Mesenteric fat pad (tissue), 1 donor: ENCODE measurements at places on chromosomes 6 and 20. TPM values are rescaled to one million over a fixed set of nuclear protein-coding genes. Genes with fewer than 3 reads are reported as not detected.

Gene SGK1
- 265 TPM for total RNA-seq

Gene PRSS35
- total RNA-seq = 0.26 TPM

- DNase-seq = no peak
These were observed 128.7 kb upstream of the ECI2 start for GRCh38 chr6:4264081-4264480.

DNA sequence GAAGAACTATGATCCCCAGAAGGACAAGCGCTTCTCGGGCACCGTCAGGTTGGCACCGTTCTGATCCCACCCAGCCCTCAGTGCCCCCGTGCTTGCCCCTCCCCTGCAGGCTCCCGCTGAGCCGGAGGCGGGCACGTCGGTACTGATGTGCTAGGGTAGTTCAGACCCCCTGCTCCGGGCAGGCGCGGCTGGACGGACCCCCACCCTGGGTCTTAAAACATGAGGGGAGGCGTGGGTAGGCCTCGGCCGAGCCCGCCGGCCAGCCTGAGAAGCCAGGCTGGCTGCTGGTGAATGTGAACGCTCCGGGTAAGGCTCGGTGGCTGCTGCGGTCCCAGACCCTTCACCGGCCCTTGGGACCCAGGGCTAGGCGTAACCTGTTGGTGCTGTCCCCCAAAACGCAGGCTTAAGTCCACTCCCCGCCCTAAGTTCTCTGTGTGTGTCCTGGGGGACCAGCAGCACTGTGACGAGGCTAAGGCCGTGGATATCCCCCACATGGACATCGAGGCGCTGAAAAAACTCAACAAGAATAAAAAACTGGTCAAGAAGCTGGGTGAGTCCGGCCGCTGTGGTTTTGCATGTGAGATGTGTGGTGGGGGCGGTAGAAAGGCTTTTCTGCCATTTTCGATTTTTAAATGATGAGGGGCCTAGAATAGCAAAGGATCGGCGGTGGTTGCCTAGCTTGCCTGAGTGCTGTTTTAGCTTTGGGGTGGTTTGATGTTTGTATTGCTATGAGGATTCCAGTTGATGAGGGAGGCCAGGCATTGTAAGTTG, 964 bp downstream of the RPL10A start:
- DNase-seq = no peak

Gene PRND
- total RNA-seq = not detected

DNA sequence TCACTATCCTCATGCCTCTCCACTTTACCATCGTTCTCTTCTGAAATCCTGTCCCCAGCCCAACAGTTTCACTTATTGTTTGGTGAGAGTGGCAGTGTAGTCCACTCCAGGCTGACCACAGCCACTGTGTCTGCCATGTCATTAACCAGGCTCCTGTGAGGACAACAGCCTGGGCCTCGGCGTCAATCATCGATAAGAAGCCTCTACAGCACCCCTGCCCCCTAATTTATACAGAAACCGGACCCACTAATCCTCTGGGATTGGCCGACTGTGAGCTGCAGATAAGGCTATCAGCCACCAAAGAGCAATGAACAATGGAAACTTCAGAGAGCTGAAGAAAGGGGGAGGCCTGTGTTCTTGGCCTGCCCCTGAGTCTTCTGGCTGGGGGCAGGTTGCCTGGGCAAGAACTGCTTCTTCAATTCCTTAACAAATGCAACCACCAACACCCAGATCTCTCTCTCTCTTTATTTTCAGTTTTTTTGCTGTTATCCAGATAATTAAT, 3.4 kb downstream of the EGFL8 start:
- DNase-seq = no peak

GRCh38 chr20:47453167-47453782, 48.4 kb upstream of the NCOA3 start:
- no peak for DNase-seq

Gene FHL5
- 16.6 TPM for total RNA-seq

DNA sequence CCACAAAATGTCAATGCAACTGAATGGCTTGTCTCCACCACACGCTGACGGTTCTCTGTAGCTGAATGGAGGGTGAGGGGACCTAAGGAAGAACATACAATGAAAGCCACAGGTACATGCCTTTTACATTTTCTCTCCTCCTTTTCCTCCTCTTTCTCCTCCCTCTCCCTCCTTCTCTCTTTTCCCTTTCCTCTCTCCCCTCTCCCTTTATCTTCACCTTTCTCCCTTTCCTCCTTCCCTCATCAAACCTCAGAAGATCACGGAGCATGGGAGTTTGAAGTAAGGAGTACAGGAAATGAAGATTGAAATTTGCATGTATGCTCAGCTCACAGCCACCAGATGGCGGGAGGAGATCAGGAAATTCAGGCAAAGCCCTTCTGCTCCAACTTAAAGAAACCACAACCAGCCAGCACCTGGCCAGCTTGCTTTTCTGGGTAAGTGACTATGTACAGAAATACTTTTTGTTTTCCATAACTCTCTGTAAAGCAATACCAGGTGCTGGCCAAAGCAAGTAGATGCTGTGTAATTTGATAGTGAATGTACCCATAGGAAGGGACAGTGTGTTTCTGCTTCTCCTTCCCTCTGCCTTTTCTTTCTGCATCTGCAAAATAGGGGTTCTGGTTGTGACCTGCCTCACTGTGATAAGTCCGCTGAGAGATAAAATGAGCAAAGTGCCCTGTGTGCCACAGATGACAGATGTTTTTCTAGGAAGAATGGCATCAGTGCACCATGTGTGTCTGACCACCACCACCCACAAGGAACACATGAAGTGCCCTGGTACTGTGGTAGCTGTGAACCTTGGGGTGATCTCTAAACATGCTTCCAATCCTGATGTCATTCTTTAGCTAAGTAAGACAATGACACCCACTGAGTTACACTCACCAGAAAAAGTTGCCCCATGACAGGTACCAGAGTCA, 18.6 kb upstream of the FOXO3 start:
- no peak for DNase-seq

DNA sequence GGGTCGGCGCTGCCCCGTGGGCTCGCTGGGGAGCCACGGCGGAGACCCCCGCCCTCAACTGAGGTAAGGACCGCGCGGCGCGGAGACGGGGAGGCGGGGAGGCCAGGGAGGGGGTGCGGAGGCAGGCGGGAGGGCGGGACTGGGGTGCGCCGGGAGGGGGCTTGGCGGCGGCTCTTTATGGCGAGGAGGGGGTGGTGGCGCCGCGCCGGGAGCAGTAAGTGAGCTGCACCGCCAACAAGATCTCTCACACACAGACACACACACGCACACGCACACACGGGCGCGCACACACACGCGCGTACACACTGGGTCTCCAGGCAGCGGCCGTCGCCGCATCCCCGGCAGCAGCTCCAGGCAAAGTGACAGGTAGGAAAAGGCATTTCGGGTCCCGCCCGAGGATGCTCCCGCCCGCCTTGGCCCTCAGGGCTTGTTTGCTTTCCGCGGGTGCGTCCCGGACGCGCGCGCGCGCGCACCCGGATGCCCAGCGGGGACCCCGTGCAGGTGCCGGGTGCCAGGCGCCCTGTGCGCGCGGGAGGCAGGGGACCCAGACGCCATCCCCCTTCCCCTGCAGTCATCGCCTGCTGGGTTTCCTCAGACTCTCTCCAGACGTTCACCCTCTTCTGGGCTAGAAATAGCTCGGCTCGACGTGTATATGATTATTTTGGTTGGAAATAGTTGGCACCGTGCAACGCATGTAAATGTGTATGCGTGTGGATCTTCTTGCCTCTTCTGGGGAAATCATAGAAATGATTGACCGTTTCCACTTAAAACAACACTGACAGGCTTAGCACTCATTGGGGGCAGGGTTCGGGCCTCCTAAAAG, at the start of gene PLCB4:
Gene PLCB4, plus strand, starts transcription at position 247 of the 823 bp plus-strand sequence. CDS start 238,728 bp downstream, outside the sequence.
- DNase-seq = no peak

Gene LAMA5
- 126 TPM for total RNA-seq

Gene SLC17A2
- not detected for total RNA-seq

DNA sequence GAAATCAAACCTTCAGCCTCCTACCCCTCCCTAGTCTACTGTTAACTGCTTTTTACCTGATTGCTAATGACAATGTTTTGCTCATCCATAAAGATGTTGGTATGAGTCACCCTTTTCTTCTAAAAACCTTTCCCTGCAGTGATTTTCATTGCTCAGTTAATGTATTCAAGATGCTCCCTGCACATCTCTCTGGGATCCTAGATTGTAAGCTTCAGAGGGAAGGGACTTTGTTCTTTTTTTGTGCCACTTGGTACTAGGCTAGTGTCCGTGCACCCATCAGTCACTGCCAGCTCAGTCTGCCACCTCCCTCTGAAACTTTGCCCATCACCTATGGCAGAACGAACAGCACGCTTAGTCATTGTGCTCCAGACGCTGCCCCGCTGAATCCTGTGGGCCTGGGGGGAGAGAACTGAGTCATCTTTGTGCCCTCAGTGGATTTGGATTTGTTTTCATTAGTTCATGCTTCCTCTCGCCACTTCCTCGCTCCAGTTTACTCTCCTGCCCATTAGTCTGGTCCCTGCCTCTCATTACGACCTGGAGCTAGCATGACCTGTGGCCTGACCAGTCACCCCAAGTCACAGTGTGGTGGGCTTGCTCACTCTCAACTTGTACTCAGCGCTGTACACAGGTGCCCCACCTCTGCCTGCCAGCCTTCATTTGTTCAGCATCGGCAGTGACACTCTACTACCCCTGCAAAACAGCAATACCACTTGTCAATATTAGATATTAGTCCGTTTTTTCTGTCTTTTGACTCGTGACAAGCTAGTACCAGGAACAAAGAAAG, 78.0 kb upstream of the TMEM181 start:
- no peak for DNase-seq

- no peak for DNase-seq
These were observed 5.0 kb downstream of the MARCKS start for GRCh38 chr6:113862112-113862511.

Gene WFDC10B
- total RNA-seq = not detected

- no peak for DNase-seq
These were observed 169.4 kb downstream of the TAF4 start for GRCh38 chr20:61896058-61896961.

Gene SYCP2L
- total RNA-seq = 0.93 TPM

Gene TRPC4AP
- total RNA-seq = 85.2 TPM

Gene MTO1
- total RNA-seq = 20.3 TPM

DNA sequence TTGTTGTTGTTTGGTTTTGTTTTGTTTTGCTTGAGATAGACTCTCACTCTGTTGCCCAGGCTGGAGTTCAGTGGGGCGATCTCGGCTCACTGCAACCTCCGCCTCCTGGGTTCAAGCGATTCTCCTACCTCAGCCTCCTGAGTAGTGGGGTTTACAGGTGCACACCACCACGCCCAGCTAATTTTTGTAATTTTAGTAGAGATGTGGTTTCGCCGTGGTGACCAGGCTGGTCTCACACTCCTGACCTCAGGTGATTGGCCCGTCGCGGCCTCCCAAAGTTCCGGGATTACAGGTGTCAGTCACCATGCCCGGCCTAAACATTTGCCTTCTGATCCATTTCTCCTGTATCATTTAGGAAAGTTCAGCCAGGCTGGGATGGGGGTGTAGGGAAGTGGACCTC, 17.7 kb downstream of the DUSP22 start:
- DNase-seq = no peak

- DNase-seq = no peak
These were observed 93.7 kb downstream of the SULF2 start for GRCh38 chr20:47691625-47692024.

- DNase-seq = no peak
These were observed 33.9 kb upstream of the RNGTT start for GRCh38 chr6:88997327-88997726.

DNA sequence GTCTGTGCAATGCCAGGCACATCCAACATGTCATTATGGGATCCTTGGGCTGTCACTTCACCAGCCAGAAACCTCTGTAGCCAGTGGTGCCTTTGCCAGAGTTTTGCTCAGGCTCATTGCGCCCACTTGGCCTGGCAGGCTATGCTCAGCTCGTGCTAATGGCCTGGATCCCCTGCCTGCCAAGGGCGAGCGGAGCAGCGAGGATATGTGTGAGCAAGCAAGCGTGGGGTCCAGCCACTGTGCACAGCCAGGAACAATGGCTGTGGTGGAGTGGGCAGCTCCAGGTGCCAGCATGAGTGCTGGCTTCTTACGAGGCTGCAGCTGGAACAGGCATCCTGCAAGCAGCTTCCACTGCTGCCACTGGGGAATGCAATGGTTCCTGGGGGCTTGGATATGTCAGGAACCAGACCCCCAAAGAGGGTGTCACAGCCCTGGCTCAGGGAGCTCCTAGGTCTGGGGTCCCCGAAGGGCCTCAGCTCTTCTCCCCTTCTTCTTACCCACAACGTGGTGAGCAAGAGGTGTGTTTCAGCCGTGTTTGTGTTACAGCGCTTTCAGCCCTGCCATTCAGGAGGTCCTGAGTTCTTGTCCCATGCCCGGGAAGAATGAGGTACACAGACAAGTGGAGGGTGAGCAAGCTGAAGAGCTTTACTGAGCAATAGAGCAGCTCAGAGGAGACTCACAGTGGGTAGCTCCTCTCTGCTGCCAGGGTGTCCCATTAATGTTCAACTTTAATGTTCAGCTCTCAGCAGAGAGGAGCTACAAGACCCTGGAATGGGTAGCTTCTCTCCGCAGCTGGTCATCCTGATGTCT, 22.3 kb upstream of the TOP1 start:
- DNase-seq = no peak

Gene RWDD2A
- 5.7 TPM for total RNA-seq

Gene ARFGEF3
- 2.6 TPM for total RNA-seq

Gene CPXM1
- 57.7 TPM for total RNA-seq

Gene CLVS2
- total RNA-seq = not detected

DNA sequence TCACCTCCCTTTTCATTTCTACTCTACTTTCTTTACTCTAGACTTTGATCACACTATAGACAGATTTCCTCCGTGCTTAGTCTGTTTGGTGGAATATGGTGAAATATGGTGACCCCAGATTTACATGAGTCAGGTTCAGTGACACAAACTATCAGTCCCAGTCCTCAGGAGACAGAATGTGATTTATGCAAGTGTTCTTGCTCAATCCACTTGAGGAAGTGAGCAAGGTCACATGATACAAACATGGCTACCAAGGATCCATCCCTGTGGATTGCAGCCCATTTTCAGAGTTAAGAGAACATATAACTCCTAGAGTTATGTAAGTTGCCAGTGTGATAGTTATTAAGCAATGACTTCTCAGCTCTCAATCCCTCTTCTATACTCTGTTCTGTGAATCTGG, 23.7 kb upstream of the TSHZ2 start:
- no peak for DNase-seq

GRCh38 chr20:35091816-35092523, 637 bp downstream of the TRPC4AP start:
- no peak for DNase-seq

- no peak for DNase-seq
These were observed 35.7 kb upstream of the RBL1 start for GRCh38 chr20:37131486-37131885.

- DNase-seq = no peak
These were observed 213.0 kb downstream of the TFAP2A start for GRCh38 chr6:10201606-10202510.
